ENCODE measurements at places on chromosomes 1 and 21.

GRCh38 chr21:31397939-31398338 is 53.9 kb upstream of the TIAM1 start:
- no peak for DNase-seq

DNA sequence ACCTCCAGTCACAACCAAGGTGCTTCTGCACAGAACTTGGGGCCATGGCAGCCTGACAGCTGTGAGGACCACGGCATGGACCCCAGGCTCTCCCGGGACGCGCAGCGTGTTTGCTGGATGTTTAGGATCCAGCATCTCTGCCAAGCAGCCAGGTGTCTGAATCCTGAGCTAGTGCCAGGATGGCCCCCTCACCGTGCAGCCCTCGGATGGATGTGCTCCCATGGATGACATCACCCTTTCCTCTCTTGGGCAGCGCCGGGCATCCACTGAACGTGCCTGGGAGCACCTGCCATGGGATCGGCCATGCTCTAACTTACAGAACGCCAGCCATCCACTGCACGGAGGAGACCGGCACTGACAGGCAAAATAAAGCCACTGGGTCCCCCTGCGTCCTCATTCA is 53.9 kb downstream of the PRDM15 start:
- no peak for DNase-seq

GRCh38 chr1:84737590-84737989 is 47.3 kb upstream of the SSX2IP start:
- DNase-seq = no peak

- no peak for DNase-seq
Observed at GRCh38 chr1:32426489-32427255, 32.4 kb upstream of the BSDC1 start.

DNA sequence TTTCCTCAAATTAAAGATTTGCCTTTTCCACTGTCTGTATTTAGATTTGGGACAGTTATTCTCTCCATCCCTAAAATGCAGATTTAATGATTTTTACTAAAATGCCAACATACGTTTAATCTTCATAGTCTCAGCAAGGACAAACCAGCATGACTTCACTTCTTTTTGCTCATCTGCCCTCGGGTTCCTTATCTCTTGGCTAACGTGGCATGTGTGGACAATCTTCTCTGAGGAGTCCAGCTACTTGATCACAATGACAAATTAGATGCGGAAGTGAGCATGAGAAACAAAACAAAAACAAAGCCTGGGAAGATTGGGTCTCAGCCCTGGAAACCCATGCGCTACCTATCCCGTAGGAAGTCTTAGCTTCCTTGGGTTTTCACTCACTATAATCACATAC is 1.0 kb downstream of the MRAP start:
- DNase-seq = no peak

- no peak for DNase-seq
Observed at GRCh38 chr1:42935313-42935895, 23.3 kb downstream of the SLC2A1 start.
